SJSA1 (cell line): ENCODE measurements at places on chromosomes 11 and 22. TPM values are rescaled to one million over a fixed set of nuclear protein-coding genes. Genes with fewer than 3 reads are reported as not detected.

The SBF2 gene
- total RNA-seq: 19.9 and 29.7 TPM in 2 replicates

The RAB6A gene
- total RNA-seq: 40.2 and 40.9 TPM in 2 replicates

The FAM227A gene
- 0.42 TPM in 1 of 2 replicates, not detected in the other for total RNA-seq

The CHADL gene
- total RNA-seq: 0.11 TPM in 1 of 2 replicates, not detected in the other

The OR2AG1 gene
- not detected in 2 replicates for total RNA-seq

The OR10V1 gene
- total RNA-seq: not detected in 2 replicates

The SLC6A5 gene
- total RNA-seq: not detected in 2 replicates

The TBRG1 gene
- 12.4 and 13.5 TPM in 2 replicates for total RNA-seq

The NPAS4 gene
- 1.3 and 2.2 TPM in 2 replicates for total RNA-seq

The IFITM10 gene
- total RNA-seq: 0.05 TPM in 1 of 2 replicates, not detected in the other

The MMP8 gene
- not detected in 2 replicates for total RNA-seq

The CD3D gene
- not detected in 2 replicates for total RNA-seq

The VWCE gene
- 0.03 and 0.26 TPM in 2 replicates for total RNA-seq

The TCIRG1 gene
- total RNA-seq: 124 and 155 TPM in 2 replicates

The UCP3 gene
- 0.08 TPM in 1 of 2 replicates, not detected in the other for total RNA-seq

The LRRC74B gene
- total RNA-seq: not detected in 2 replicates

The PNPLA5 gene
- not detected in 2 replicates for total RNA-seq
